NCI-H1930 (cell line): ENCODE measurements at places on chromosomes 2 and 18.

- DNase-seq: no peak
These were observed 181.6 kb downstream of the XIRP2 start for GRCh38 chr2:167069855-167070254.

GRCh38 chr2:147641651-147642050, 203.2 kb upstream of the ACVR2A start:
- no peak for DNase-seq

DNA sequence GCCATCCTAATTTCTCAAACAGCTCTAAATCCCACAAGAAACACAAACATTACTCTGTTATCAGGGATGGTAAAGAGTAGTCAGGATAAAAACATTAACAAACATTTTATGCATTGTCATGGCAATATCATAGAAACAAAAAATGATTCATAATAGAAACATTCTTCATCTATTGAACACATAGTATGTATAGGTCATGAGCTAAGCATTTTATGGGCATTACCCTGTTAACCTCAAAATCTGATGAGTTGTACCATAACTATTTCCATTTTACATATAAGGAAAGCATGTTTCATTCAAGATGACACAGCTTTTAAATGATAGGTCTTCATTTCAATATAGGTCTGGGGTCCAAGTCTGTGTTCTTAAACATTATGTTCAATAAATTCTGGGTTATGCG, 344.9 kb downstream of the RND3 start:
- no peak for DNase-seq

DNA sequence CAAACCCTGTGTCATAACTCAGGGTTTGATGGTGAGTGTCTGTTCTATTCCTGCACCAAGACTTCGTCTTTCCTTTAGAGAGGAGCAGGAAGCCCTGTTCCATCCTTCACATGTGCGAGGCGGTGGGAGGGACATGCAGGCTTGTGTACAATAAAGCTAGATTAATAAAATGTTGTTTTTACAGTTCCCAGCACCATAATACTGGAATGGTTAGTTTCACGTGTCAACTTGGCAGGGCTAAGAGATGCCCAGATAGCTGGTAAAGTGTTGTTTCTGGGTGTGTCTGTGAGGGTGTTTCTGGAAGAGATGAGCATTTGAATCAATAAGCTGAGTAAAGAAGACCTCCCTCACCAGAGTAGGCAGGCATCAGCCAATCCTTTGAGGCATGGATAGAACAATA, 48.8 kb upstream of the NPAS2 start:
- no peak for DNase-seq

DNA sequence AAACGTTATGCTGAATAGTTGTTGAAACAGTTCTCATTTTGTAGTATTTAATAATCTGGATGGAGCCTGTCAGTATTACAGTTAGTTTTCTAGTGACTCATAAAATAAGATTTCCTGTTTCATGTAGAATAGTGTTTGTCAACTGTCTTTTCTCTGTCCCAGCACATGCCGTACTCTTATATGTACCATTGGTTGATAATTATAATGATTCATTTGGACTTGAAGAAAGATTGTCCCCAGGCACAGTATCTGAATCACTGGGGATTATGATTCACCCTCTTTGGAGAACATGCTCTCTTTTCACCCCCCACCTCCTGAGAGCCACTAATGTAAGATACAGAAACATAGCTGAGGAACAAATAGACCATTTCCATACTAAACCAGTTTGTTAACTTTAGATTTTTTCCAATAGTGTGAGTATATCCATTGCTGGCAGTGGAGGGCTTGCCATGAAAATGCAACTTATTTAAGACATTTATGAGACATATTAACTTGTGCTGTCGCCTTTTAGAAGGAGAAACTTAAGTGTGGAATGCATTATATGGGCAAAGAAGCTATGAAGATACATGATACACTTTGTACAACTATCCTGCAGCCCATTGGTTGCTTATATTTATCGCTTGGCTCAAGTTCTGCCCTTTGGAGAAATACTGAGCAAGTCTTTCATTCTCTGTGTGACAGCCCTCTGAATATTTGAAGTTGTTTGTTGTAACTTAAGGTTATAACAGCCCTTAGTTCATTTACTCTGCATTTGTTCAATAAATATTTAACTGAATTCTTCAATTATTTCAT, 12.4 kb downstream of the COPS8 start:
- no peak for DNase-seq

- no peak for DNase-seq
These were observed 37.5 kb upstream of the NEB start for GRCh38 chr2:151771599-151772358.

- no peak for DNase-seq
These were observed 135.3 kb upstream of the EPAS1 start for GRCh38 chr2:46161911-46162310.

GRCh38 chr2:12068796-12069538, 322.5 kb downstream of the LPIN1 start:
- DNase-seq: no peak

DNA sequence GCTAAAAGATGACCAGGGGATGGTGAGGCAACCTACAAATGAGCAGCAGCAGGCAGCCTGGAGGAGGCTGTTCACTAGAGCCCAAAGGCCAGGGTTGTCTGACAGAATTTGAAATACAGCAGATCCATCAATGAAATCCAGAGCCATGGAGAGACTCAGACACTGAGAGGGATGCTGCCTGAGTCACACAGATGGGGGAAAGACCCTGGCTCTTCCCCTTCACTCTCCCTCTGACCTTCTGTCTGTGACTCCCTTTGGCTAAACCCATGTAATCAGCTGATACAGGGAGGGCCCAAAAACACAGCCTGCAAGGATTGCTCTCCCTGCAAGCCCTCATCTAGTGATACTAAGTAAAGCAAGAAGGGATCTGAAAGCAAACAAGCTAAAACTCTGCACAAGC, 166.5 kb upstream of the SPOPL start:
- no peak for DNase-seq

- no peak for DNase-seq
These were observed 47.5 kb downstream of the NBEAL1 start for GRCh38 chr2:203062126-203062525.

DNA sequence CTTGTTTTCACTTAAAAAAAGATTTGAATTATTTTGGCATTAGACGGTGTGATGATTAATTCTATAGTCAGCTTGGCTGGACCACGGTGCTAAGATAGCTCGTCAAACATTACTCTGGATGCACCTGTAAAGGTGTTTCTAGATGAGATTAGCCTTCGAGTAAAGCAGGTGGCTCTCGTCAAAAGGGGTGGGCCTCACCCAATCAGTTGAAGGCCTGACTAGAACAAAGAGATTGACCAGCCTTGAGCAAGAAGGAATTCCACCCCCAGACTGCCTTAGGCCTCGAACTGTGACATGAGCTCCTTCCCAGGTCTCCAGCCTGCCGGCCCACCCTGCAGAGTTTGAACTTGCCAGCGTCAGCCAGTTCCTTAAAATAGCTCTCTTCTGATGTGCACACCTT, 73.4 kb downstream of the TWIST2 start:
- no peak for DNase-seq

DNA sequence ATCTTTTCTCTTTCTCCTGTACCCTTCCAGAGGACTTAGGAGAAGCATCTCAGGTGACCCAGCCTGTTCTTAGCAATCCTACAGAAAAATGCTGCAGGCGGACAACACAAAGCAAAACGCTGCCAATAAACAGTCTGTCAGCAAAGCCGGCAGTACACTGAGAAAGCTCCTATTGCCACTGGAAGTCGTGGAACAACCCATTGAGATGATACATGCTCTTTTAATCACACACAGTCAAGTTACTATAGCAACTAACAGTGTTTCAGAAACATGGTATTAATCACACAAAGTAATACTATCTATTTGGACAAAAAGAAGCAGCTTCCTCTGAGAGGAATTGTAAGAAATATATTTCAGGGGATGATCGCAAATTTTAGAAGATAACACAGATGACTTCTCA, 10.5 kb downstream of the CTLA4 start:
- DNase-seq: no peak

- DNase-seq: no peak
These were observed 416.5 kb upstream of the GYPC start for GRCh38 chr2:126239320-126239955.

- peak; percentile 92 for DNase-seq
These were observed 99.5 kb downstream of the TCF4 start for GRCh38 chr18:55488473-55488872.

- no peak for DNase-seq
These were observed 9.5 kb upstream of the SMARCAL1 start for GRCh38 chr2:216402751-216403150.

DNA sequence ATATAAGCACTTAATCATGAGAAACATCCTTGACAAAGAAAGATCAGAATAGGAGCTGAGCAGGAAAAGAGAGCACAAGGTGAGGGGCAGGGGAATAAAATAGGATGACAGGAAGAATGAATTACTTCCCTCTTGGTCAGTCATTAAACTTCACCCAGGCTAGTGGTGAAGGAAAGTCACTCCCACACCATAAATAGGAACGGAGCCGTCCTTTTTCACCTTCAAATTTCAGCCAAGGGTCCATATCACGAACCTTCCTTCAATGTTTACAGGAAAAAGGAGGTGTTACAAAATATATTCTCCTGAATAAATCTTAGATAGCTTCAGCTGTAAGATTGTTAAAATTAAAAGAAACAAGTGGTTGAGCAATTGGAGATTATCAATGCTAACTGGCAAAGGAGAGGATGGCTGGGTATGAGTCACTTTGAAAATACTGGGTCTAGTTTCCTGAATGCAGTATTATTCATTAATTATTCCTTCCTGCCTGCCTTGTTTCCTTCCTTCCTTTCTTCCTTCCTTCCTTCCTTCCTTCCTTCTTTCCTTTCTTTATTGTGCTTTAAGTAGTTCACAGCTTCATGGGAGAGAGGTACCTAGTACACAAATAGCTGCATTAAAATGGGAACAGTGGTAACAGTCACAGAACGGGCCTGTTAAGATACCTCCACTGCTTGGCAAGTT, 292.3 kb upstream of the ID2 start:
- no peak for DNase-seq

DNA sequence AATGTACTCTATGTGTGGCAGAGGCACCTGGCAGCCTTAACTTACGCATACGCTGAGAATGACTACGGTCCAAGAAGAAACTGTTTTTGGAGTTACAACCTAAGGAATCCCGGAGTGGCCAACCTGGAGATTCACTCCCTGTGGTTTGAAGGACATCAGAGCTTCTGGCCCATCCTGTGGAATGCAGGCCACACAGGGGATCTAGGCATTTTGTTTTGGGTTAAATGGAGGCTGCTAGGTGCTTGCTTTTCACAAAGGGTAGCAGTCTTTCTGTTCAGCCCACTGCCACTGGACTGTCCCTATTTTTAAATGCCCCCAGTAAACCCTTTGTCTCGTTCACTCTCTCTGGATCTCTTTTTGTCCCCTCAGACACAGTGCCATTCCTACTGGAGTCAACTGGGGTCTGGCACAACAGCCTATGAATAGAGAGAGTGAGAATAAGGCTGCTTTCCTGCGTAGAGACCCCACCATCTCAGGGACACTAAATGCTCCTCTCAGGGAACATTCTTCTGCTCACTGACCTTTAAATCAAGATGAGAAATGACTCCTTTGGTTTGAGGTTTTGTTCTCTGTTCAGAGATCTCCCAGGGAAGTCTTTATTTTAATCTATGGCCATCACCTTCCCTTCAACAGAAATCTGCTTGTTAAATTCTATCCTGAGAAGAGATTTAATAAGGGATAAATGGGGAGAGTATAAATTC, 124.9 kb downstream of the B3GNT2 start:
- no peak for DNase-seq

GRCh38 chr2:214393796-214394195, 17.1 kb upstream of the VWC2L start:
- DNase-seq: no peak

DNA sequence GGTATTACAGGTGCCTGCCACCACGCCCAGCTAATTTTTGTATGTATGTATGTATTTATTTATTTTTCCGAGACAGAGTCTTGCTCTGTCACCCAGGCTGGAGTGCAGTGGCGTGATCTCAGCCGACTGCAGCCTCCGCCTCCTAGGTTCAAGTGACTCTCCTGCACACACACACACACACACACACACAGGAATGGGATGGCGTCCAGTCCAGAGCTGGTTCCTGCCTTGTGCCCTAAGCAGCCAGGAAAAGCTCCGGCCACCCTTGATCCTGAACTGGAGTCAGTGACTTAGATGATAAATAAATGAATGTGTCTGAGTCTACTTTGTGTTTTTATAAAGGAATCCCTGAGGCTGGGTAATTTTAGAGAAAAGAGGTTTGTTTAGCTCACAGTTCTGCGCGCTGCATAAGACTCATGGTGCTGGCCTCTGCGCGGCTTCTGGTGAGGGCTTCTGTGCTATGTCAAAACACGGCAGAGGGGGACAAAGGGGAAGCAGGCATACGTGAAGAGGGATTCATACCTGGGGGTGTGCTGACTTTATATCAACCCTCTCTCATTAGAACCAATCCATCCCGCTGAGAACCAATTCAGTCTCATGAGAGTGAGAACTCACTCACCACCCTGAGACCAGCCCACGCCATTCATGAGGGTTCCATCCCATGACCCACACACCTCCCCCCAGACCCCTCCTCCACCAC, 59.7 kb upstream of the PHLPP1 start:
- no peak for DNase-seq

GRCh38 chr2:47145466-47145865, 9.6 kb downstream of the STPG4 start:
- DNase-seq: no peak

DNA sequence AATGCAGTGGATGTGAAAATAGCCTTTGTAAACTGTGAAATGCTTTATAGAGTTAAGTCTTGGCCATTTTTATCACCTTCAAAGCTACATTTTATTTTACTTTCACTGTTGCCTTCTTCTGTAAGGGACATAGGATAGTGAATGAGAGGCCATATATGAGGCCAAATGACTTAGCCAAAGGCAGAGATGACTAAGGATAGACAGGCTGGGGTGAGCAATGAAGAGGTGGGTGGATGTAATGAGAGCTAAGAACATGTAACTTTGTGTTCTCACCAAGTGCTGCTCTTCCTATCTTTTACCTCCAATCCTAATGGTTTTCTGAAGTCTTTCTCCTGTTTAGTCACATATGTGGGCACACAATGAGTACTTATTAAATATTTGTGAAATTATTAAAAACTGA, 101.9 kb downstream of the MBD5 start:
- no peak for DNase-seq

DNA sequence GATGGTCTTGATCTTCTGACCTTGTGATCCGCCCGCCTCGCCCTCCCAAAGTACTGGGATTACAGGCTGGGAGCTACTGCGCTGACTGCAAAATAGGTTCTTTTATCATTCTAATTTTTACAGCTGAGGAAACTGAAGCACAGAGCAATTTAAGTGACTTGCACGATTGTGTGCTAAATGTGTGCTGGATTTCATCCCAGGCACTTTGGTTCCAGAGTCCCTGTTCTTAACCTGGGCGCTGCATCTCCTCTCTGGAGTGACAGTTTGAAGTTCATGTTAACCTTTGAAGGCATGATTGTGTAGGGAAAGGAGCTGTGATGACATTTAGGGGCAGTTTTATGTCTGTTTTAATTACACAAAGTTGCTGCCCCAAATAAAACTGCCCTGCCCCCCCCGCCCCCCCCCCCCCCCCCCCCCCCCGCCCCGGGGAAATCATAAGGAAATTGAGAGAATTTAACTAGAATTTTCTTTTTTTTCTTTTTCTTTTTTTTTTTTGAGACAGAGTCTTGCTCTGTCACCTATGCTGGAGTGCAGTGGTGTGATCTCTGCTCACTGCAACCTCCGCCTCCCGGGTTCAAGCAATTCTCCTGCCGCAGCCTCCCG, 5.6 kb downstream of the ACSL3 start:
- DNase-seq: no peak
